Stimulated activated CD4-positive, alpha-beta T cell treated with anti-CD3 and anti-CD28 coated beads, TNF-alpha, amount 100 ng/mL, for 48 hours (primary cell): ENCODE measurements at places on chromosomes 3 and 15.

- DNase-seq, result no peak
These were observed 2.5 kb downstream of the AMOTL2 start for GRCh38 chr3:134371542-134372324.

GRCh38 chr3:15436246-15436645 lies 8.8 kb downstream of the EAF1 start:
- no peak for DNase-seq

DNA sequence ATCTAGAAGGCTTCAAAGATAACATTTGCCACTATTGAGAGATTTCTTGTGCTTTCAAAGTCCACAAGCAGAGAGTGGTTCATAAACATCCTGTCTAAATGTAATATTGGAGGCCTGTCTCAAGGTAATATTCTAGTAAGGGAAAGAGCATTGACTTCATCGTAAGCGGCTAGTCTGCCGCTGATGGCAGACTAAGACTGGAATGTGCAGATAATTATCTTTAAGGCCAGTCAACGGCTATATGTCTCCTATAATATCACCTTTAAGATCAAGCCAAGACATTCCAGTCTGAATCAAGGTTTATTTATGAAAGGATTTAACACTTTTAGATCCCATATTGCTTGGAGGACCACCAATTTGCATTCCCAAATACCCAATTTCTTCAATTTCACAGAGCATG lies 424.2 kb upstream of the WNT5A start:
- no peak for DNase-seq

- no peak for DNase-seq
These were observed 9.1 kb upstream of the ISL2 start for GRCh38 chr15:76327191-76328105.

GRCh38 chr3:167866331-167866730 lies 130.8 kb downstream of the SERPINI1 start:
- no peak for DNase-seq

GRCh38 chr3:126542340-126543241 lies 16.1 kb downstream of the C3orf22 start:
- DNase-seq, result no peak

- DNase-seq, result no peak
These were observed 55.7 kb upstream of the PLXND1 start for GRCh38 chr3:129662191-129662608.

DNA sequence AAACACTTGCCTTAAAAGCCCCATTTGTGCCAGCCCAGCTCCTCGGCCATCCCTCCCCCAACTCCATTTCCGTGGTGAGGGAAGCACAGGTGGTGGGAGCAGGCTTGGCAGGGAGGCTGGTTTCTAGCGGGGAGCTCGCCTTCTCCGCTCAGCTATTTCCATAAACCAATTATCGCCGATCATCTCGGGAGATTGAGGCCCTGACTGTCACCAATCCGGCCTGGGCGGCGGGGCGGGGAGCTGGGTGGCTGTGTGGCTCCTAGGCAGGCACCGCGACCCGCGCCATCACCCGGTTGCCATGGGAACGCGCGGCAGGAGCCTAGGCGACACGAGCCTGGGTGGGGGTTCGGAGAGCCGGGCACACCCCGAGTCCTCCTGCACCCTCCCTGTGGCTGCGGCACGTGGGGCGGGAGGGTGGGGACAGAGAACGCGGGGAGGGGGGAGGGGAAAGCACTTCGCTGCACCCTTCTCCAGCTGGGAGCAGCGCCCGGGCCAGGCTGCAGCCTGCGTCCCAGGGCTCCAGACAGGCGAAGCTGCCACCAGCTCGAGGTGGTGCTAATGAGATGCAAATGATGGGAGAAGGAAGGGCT lies 9.3 kb downstream of the CCDC33 start:
- no peak for DNase-seq

GRCh38 chr15:56869573-56869972 lies 48.9 kb upstream of the TCF12 start:
- peak; percentile 41 for DNase-seq

GRCh38 chr3:46926039-46926438 lies 48.5 kb downstream of the PTH1R start:
- no peak for DNase-seq
